ENCODE measurements at places on chromosomes 6 and 20.
A peak's percentile ranks its signal among the peaks of the same experiment; 100 is the strongest.

- DNase-seq: peak; percentile 89
Measured at GRCh38 chr6:34414999-34415858, 10.6 kb downstream of the RPS10 start.

GRCh38 chr6:5280920-5281319, 19.6 kb downstream of the FARS2 start:
- DNase-seq: no peak

GRCh38 chr20:33351696-33352095, 49.6 kb downstream of the CDK5RAP1 start:
- DNase-seq: no peak

DNA sequence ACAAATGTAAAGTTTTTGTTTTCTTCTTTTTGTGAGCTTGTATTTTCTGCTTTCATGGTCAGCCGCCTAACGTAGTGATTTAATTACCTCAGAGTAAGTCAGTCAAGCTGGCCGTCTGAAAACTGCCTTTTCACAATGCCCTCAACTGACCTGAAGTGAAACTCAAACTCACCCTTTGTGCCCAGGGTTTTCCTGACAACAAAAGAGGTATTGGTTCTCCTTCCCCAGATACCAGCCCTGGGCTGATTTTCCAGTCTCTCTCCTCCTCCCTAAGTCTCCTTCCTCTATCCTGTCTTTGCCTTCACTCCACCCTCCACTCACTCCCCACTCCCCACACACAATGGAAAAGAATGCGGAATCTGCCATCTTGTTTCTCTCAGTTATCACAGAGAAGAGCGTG, 184.5 kb upstream of the HEY2 start:
- no peak for DNase-seq

GRCh38 chr6:7106215-7106751, 1.5 kb upstream of the RREB1 start:
- DNase-seq: no peak
